Activated T-cell treated with anti-CD3 and anti-CD28 coated beads for 24 hours (primary cell): ENCODE measurements at places on chromosomes 1 and 21.
A peak's percentile ranks its signal among the peaks of the same experiment; 100 is the strongest.

- no peak for DNase-seq
Measured at GRCh38 chr1:42767510-42768000, 506 bp downstream of the C1orf50 start.

GRCh38 chr1:30815556-30815955 is 58.0 kb upstream of the LAPTM5 start:
- no peak for DNase-seq

DNA sequence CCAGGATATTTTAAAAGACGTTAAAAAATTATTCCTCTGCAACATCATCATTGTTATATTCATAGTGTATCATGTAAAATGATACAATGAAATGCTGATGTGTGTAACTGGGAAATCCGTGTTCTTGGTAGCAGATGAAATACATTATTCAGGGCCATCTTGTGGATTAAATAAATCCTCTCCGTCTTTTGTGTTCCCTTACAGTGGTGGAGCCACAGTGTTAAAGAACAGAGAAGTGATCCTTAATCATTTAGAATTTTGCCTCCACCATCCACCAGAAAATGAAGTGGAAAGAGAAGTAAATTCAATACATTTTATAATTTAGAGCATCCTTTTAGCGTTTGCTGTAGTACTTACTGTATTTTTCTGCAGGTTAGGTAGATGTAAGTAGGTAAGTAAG is 1.3 kb downstream of the DYRK3 start:
- no peak for DNase-seq

- no peak for DNase-seq
Measured at GRCh38 chr1:23936481-23937176, 23.0 kb upstream of the PNRC2 start.

- DNase-seq = no peak
Measured at GRCh38 chr21:32570456-32570855, 14.9 kb downstream of the TCP10L start.

DNA sequence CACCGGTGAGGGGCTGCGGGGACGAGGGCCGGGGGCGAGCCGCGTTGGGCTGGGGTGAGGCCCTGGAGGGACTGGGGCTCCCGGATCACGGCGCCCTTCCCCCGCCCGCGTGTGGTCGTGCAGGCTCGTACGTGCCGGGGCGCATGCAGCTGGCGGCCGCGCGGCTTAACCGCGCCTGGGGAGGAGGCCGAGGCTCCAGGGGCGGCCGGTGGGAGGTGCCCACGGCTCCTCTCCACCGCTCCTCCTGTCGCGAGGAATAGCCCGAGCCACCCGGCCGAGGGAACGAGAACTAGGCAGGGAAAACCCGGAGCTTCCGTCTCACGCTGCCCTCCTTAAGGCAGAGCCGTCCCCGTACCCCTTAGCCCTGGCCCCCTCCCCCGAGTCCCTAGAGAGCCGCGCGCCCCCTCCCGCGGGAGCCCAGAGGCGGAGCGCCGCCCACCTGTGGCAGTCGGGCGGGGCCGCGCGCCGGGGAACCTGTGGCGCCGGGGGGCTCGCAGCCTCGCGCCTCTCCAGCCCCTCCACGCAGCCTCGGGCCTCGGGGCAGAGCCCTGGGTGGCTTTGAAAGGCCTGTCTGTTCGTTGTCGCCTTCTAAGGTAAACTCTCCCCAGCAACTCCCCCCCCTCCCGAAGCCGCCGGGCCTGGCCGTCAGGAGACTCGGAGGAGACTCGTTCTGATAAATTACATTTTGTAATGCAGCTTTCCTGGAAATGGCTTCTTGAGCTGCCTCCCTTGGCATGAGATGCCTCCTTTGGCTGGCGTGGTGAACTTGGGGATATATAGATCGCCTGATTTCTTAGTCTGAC is 746 bp downstream of the AK4 start:
- peak; percentile 6 for DNase-seq

- DNase-seq = no peak
Measured at GRCh38 chr1:177211231-177211630, 40.5 kb downstream of the BRINP2 start.
